ENCODE measurements at places on chromosomes 16 and 17.

DNA sequence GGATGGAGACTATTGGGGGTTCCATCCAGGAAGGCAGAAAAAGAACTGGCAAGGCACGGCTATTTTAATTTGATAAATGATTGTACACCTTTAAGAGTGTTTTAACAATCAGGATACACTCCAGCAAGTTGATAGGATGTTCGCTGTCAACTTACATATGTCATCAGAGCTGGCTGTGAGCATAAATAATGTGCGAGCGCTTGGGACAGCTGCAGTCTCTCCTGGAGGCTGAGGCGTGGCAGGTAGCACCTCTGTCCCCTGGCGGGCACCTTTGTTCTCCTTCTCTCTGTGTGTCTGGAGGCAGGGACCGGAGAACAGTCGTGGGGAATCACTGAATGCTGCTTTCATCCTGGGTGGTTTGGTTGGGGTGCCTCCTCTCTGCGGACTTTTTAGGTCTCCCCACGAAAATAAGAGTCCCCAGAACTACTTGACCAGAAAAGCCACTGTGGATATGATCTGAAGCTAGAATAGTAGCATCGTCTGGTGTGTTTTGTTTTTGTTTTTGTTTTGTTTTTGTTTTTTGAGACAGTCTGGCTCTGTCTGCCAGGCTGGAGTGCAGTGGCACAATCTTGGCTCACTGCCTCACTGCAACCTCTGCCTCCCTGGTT is 9.4 kb downstream of the BAHCC1 start:
- DNase-seq = no peak

GRCh38 chr16:30351001-30351441 is 4.1 kb downstream of the CD2BP2 start:
- no peak for DNase-seq

DNA sequence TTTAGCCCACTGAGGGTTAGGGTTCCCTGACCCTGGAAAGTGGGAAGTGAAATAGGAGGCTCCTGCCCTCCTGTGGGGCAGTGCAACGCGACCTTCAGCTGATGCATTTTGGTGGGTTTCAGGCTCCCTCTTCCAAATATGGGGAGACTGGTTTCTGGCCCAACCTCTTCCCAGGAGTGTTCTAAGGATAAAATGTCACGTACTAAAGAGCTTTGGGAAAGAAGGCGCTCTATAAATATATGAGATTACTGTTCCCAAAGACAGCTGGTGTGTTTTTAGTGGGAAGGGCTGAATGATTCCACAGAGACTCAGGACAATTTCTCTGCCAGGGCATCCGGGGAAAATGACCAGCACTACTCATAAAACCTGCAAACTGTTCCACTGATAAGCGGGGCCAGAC is 9.8 kb downstream of the SLC35B1 start:
- no peak for DNase-seq

GRCh38 chr16:55552621-55553020 is 13.9 kb upstream of the CAPNS2 start:
- no peak for DNase-seq

DNA sequence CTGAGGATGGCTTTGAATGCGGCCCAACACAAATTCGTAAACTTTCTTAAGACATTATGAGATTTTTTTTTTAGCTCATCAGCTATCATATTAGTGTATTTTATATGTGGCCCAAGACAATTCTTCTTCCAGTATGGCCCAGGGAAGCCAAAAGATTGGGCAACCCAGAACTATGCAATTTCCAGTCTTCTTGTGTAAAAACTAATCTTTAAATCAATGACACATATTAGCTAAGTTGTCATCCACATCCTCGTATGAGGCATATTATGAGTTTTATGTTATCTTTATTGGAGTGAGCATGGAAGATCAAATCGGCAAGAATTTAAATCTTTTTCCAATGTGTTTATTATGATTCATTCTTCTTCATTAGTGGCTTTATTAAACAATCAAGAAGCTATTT is 198.6 kb upstream of the HSBP1 start:
- no peak for DNase-seq

- DNase-seq = no peak
These were observed 18.9 kb downstream of the MMP15 start for GRCh38 chr16:58044266-58045019.

DNA sequence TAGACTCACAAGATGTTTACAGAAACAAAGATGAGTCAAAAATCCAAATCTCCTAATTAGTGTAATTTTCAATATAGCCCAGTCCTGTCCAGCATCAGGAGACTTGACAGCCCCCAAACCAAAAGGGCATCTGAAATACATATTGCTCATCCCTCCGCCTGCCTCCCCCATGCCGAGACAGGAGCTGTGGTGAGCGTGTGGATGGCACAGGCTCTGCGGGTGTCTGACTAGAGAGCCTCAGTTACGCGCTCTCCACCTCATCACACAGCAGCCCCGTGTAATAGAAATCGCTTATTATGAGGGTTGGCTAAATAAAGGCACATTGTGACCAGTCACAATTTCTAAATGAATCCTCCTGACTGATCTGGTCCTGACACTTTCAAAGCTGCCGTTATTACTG is 43.1 kb upstream of the CBLN1 start:
- DNase-seq = no peak

- DNase-seq = no peak
These were observed 45.1 kb downstream of the SOX9 start for GRCh38 chr17:72165867-72166439.

DNA sequence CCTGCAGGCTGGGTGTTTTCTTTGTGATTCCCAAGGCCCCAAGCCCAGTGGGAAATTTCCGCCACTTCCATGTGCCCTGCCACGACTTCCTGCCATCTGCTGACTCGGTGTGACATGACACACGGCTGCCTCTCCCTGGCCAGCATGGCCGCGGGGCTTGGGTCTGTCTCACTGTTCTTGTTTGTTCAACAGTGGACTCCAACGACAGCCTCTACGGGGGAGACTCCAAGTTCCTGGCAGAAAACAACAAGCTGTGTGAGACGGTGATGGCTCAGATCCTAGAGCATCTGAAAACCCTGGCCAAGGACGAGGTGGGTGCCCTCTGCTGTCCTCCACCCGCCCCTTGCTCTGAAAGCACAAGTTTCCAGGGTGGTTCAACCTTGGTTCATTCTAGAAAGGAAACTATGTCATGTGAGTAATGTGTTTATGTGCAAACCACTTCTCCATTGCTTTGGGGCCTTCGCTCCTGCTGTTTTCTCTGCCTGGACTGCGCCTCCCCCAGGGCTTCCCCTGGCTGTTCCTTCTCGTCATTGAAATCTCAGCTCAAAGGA is 26.8 kb downstream of the KNOP1 start:
- DNase-seq = no peak

GRCh38 chr16:72856797-72857196 is 191.1 kb downstream of the ZFHX3 start:
- no peak for DNase-seq

DNA sequence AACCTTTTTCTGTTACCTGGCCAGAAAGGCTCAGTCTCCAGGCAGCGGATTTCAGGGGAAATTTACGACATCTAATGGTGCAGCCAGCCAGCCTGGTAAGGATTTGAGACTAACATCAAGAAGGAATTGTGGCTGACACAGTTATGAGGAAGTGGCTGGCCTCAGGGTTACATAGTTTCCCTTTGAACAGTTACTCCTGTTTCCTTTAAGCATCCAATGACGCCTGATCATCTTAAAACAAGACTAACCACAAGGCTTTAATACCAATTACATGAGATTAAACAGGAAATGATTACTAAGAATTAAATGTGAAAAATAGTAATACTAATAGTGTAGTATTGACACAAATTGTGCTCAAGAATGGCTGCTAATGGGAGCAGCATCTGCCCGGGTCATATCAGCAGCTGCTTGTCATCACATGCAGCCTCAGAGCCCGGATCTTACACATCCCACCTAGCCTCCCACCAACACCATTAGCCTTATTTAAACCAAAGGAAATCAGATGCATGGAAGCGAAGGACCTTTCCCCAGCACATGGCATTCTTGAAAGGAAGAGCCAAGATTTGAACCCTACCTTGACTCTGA is 431.8 kb downstream of the PMP22 start:
- DNase-seq = no peak

DNA sequence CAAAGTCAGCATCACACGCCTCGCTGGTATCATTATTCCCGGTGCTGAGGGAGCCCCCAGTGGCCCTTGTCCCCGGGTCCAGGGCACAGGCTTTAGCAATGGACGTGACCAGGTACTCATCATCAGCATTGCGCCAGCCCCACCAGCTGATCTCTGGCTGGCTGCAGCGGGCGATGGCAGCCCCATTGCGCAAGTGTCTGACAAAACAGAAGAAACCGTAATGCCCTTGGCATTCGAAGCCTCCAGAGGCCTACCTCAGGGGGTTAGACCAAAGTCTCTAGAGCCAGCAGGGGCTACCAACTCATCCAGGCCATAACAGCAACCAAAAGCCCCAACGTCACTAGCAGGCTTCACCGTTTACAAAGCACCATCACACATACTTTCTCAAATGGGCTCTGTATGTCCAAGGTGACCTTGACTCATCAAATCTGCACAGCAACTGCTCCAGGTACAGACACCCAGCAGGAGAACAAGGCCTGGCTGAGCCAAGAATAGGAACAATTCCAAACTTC is 7.3 kb downstream of the MTMR4 start:
- DNase-seq = no peak

- no peak for DNase-seq
These were observed 16.9 kb downstream of the COX10 start for GRCh38 chr17:14086189-14086588.

- no peak for DNase-seq
These were observed 31.2 kb upstream of the TENT4B start for GRCh38 chr16:50121721-50122445.

- DNase-seq = no peak
These were observed 1.4 kb downstream of the SARM1 start for GRCh38 chr17:28372945-28373274.

DNA sequence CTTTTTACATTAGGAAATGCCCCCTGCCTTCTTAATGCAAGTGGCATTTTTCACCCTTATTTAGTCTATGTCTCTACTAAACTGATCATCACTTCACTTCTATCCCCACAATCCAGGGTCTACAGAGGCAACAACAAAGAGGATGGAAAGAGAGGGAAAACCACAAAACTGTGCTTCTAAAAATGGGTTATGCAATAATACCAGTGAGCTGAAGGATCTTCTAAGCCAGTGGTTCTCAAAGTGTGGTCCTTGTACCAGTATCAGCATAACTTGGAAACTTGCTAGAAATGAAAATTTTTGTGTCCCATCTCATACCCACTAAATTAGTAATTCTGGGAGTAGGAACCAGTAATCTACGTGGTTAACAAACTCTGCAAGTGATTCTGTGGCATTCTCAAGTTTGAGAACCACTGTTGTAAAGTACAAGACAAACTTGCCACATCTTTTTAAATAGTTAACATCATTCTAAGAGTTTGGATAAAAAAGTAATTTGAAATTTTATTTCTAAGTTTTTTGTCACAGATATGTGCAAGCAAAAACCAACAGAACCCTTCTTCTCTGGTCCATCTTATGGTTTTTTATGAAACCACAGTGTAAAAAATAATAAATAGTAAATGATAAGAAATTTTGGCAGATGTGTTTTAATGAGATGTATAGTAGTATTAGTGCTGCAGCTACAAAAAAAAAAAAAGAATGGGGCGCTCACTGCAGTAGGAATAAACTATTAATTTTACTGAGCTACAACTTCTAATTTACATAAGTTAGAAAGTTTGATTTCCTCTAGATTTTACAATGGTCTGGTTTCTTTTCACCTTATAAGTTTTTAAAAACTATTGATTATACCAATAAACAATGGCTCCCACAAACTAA is 16.2 kb downstream of the CDC27 start:
- DNase-seq = no peak

- no peak for DNase-seq
These were observed 90.4 kb upstream of the PLEKHM1 start for GRCh38 chr17:45580924-45581323.

GRCh38 chr16:30921748-30922419 is 1.5 kb upstream of the FBXL19 start:
- DNase-seq = peak; percentile 94

- no peak for DNase-seq
These were observed 10.3 kb upstream of the CORO1A start for GRCh38 chr16:30173054-30173453.

- no peak for DNase-seq
These were observed 7.0 kb upstream of the TMIGD1 start for GRCh38 chr17:30340801-30341356.

GRCh38 chr17:61487989-61488595 is 35.9 kb downstream of the TBX4 start:
- DNase-seq = no peak

DNA sequence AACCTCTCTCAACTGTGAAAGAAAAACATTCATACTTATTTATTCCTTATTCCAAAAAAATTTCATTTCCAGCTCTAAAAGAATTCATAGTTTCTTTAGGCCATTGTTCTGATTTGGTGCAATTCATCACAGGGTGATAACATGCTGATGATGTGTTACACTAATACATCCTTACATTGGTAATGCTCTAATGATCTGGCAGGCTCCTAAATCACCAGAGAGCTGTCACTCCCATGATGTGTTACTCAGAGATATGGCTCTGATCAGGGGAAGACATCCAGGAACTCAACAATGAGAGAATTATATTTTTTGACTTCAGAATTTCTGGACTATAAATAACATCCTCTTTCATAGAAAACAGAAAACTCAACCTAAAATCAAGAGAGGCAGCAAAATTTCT is 209.3 kb downstream of the CHD9NB start:
- DNase-seq = no peak

DNA sequence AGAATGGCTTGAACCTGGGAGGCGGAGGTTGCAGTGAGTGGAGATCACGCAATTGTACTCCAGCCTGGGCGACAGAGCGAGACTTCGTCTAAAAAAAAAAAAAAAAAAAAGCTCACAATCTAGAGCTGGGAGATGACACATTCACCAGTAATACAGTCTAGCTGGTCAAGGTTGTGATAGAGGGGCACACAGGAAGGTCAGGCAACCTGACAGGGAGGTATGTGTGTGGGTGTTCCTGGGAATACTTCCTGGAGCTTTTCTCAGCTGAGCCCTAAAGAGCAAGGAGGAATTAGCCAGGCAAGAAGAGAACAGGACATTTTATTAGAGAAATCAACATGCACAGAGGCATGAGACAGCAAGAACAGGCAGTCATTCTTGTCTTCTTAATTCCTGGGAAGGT is 216.7 kb downstream of the SHISA9 start:
- no peak for DNase-seq

- DNase-seq = no peak
These were observed 452.1 kb upstream of the ASIC2 start for GRCh38 chr17:33745047-33745760.

DNA sequence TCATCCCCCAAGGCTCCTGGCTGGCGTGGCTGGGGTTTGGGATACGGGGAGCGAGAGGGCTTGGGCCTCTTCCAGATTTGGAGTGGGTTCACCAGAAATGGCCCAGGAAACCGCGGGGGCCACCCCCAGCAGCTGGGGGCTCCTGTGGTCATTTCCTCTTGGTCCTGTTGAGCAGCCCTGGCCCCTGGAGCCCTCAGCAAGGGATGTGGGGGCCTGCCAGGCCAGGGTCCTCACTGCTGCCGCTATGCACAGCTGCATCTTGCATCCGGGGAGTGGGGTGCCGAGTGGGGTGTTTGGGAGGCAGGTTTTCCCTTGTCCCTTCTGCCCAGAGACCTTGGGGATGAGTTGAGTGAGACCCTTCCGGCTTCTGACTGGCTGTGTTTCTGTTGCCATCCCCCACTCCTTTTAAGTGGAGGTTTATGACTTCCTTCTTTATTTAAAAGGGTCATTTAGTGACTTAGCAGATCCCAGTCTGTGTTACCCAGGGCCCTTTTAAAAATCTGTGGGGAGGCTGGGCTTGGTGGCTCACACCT is 319.8 kb downstream of the SEC14L1 start:
- DNase-seq = no peak

- no peak for DNase-seq
These were observed 34.4 kb downstream of the GDPD1 start for GRCh38 chr17:59254742-59255141.
